ENCODE measurements at places on chromosomes 12 and 14.

DNA sequence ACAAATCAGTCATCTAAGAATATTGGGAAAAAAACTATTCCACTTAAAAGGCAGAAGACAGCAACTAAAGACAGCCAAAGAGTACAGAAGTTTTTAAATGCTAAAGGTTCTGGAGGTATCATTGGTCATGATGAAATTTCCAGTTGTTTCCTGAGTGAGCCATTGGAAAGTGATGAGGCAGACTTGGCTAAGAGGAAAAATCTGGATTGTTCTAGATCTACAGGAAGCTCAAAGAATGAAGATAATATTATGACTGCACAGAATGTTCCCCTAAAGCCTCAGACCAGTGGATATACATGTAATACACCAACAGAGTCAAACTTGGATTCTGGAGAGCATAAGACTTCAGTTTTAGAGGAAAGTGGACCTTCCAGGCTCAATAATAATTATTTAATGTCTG, 22.8 kb downstream of the GALNT4 start:
- no peak for DNase-seq

- no peak for DNase-seq
Measured at GRCh38 chr12:65432651-65433050, 154.2 kb downstream of the MSRB3 start.

GRCh38 chr14:24334431-24335291, at the start of gene ADCY4:
ADCY4 (minus strand) TSS chr14:24335071; CDS start chr14:24334652, 419 bp downstream.
- DNase-seq, result no peak

DNA sequence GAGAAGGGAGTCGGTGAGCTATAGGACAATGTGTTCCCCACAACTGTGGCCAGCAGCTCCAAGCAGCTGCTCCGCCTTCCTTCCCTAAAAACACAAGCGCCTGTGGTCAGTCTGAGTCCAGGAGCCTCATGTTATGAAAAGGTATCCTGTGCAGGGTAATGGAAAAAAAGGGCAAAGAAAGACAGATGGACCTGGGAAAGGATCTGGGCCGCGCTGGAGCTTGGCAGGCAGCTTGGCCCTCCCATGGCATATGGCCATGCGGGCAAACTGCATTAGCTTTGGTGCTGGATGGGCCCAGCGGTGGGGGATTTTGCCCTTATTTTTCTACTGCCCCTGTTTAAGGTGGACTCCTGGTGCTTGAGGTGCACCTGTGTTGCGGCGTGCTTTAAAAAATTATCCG, 23.7 kb upstream of the CHST11 start:
- no peak for DNase-seq

GRCh38 chr14:100403802-100404365, 80.7 kb downstream of the SLC25A47 start:
- DNase-seq, result no peak

DNA sequence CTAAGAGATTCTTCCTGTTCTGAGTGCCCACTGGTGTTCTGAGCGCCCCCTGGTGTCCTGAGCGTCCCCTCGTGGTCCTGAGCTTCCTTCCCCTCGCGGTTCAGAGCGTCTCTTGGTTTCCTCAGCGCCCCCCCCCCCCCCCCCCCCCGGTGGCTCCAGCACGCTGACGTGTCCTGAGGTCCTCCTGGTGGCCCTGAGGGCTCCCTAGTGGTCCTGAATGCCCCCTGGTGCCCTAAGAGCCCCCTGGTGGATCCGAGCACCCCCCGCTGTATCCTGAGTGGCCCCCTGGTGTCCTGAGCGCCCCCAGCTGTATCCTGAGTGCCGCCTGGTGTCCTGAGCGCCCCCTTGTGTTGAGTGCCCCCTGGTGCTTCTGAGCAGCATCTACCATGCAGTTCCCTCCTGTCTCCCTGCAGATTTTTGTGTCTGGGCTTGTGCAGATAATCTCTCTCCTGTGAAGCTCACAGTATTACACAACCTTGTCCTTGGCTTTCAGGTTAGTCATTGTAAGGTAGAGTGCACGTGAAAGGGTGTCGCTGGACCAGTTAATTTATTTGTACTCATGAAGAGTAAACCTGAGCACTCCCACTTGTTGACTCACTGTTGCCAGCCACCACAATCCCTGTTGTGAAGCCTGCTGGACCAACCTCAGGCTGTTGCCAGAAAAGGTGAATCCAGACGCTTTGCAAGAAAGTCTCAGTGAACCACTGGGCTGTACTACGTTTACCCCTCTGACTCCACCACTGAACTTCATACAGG, 1168.4 kb downstream of the TMEM121 start:
- DNase-seq, result no peak

- no peak for DNase-seq
Measured at GRCh38 chr12:3641428-3642018, 111.4 kb downstream of the CRACR2A start.

GRCh38 chr14:94581127-94581999, at the start of gene SERPINA5:
SERPINA5 (plus strand) TSS chr14:94581426; CDS start chr14:94587363, 5,937 bp downstream.
- DNase-seq, result no peak

DNA sequence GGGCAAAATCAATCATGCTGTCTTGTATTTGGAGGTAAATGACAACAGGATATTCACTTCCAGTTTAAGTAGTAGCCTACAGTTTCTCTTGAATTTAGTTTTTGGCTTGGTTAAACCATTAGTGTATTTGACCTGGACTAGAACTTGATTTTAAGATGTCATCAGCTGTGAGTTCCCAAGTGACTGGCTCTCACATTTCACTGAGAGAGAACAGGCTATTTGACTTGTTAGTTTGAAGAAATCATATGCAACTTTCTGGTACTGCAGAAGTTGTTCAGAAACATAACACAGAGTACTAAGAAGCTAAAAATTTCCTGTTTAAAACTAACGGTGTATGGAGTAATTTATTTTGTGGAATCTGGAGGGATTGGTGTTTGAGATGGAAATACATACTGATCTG, 22.3 kb downstream of the MNAT1 start:
- DNase-seq, result no peak

DNA sequence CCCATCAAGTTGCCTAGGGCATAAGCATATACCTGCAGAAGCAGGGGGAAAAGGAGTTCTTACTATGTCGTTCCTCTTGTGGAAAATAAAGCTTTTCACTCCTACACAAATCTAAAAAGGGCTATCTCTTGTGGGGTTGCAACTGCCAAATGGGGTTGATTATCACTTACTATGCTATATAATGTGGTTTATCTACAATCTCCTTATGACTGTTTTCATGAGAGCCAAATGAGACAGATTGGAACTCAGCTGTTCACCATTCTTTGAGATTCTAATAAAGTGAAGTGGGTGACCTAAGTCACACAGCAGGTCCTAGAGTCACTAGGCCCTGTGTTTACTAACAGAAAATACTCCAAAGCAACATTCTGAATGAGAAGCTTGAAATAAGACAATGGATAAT, 47.7 kb downstream of the CIT start:
- no peak for DNase-seq

DNA sequence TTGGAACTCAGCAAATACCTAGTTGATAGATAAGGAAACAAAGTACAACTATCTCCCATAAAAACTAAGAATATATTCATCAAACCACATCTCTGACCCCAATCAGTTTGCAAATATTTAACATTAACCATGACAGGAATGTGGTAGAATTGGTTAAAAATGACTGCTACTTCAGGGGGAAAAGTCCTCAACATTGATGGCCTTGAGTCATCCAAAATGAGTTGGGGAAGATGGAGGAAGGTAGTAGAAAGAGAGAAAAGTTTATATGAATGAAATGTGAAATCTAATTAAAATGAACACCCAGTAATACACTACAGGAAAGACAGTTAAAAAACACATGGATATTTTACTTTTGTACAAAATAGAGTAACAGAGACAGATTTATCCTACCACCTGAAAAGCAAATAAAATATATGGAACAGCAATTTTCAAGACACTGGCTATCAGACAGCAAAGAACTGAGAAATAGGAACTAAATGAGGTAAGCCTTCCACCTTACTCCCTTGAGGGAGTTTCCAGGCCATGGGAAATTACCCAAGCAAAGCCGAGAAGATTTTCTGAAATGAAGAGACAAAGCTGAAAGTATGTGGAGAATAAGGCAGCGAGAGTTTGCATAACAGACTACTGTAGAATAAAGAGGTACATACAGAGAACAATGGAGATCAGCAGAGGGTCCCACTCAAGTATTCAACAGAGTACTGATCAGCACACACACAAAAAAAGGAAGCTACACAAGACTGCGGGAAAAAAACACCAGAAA, 49.6 kb downstream of the TC2N start:
- DNase-seq, result no peak

DNA sequence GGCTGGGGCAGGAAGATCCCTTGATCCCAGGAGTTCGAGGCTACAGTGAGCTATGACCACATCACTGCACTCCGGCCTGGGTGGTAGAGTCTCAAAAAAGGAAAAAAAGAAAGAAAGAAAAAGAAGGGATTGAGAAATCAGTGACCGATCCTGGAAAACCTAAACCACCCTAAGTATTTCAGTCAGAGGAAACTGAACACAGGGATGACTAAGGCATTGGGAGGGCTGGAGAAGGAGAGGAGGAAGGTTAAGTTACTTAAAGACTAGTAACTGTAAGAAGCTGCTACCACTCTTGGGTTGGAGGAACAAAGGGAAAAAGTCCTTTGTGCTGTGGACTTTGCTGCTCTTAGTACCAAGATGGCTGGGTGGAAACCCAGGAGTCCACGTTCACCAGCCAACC, 10.6 kb downstream of the HHIPL1 start:
- DNase-seq, result no peak

GRCh38 chr14:95045836-95046430, 111.4 kb downstream of the DICER1 start:
- DNase-seq, result no peak

DNA sequence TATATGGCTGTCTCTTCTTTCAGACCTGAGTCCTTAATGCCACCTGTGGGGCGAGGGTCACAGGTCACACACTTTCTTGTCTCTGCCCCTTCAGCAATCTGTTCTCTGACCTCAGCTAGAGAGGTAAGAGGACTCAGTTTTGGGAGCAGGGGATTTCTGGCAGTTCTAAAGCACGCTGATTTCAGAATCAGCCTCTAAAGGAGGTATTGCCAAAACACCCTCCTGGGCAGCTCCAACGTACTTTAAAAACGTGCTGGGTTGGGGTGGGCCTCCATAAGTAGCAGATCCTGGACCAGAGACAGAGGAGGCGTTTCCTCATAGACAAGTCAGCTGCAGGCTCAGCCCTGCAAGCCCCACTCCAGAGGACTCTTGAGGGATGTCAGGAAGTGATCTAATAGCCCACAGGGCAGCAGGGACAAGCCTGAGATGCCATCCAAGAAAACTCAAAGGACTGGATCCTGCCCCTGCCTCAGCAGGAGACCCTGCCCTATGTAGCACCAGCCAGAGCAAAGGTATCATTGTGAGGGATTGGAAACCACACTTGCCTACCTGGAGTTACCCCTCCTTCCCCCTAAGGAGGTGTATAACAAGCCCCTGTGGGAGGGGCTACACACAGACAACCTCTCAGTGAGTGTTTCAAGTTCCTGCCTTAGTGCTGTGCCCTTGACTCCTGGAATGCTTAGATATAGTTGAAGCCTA, 8.5 kb downstream of the CTDSP2 start:
- no peak for DNase-seq

DNA sequence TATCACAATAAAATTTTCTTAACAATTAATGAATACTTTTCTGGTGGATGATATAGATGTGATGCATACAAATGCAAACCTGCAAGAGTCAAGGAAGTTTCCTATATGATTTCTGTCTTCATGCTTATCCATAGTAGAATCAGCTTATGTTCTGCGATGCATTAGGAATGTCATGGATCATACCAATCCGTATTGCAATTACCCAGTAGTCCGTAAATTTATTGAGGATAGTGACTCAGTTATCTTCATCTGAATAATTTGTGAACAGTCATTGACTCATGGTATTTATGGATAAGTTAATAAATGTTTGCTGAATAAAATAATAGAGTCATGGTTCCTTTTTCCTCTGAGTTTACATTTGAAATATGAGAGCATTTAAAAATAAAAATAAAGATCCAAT, 483.4 kb downstream of the LRFN5 start:
- DNase-seq, result no peak

DNA sequence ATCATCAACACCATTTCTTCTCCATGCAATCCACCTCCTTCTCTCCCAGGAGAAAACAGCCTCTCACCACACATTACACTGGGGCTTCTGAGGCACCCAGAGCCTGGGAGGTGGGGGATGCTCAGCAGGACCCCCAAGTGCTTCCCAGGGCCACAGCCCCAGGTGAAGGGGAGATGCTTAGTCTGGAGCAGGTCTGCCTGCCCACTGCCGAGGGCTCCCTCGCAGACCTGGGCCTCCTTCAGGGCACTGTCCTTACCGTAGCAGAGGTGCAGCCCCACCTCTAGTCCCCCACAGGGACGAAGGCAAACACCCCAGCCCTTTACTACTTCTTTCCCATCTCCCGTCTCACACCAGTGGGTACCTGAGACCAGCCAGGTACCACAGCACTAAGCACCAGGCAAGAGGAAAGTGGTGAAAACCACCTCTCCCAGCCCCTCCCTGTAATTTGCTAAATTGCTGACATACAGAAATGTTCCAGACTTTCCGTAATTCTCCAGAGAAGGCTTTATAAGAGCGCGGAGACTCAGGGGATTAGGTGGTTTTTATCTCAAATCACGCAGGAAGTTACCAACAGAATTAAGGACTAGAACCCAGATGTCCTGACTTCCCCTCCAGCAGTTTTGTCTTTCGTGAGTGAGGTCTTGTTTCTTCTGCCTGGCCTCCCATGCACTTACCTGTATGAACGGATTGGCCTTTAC, 59.0 kb downstream of the PLEKHG3 start:
- DNase-seq, result no peak

DNA sequence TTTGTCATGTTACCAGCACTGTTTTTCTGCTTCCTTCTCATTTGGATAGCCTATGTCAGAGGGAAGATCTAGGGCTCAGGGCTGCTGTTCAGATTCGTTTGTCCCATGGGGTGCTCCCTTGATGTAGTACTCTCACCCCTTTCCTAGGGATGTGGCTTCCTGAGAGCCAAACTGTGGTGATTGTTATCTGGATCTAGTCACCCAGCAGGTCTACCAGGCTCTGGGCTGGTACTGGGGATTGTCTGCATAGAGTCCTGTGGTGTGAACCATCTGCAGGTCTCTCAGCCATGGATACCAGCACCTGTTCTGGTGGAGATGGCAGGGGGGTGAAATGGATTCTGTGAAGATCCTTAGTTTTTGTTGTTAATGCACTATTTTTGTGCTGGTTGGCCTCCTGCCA, 5.5 kb upstream of the SERPINA11 start:
- DNase-seq, result no peak

DNA sequence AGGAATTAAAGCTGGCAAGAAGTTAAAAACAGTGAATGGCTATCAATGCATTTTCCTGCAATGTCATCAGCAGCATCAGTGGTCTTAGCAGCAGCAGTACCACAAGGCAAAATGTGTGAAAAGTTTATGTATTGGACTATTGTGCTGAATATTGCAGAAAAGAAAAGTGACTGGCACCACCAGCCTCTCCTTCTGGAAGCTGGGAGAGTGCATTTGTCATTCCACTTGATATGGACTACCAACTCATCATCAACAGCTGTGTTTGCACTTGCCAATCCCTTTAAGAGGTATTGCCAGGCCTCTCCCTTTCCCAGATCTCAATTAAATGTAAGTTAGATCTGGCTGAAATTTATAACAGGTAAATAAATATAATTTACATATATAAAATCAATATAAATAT, 151.0 kb upstream of the GZMB start:
- no peak for DNase-seq

All from NCI-H2227 treated with DMSO at 0.1 percent for 48 hours (cell line).